A375 (cell line): ENCODE measurements at places on chromosomes 2 and 18. TPM values are rescaled to one million over a fixed set of nuclear protein-coding genes. Genes with fewer than 3 reads are reported as not detected.

The NEB gene
- total RNA-seq = 0.40 and 1.1 TPM in 2 replicates

The ASTL gene
- not detected in 2 replicates for total RNA-seq

The SLC40A1 gene
- 0.42 TPM in 1 of 2 replicates, not detected in the other for total RNA-seq

The AP1S3 gene
- total RNA-seq = 1.9 and 3.7 TPM in 2 replicates

The CIB4 gene
- not detected in 2 replicates for total RNA-seq

The MEP1B gene
- total RNA-seq = not detected in 2 replicates

The POTEE gene
- 32.4 and 36.1 TPM in 2 replicates for total RNA-seq

The PNPT1 gene
- 33.1 and 33.9 TPM in 2 replicates for total RNA-seq

The CDKL4 gene
- 0.19 TPM in 1 of 2 replicates, not detected in the other for total RNA-seq

The CGREF1 gene
- total RNA-seq = 19.0 and 23.2 TPM in 2 replicates

The THSD7B gene
- 0.16 and 0.19 TPM in 2 replicates for total RNA-seq

The ACTR2 gene
- total RNA-seq = 41.8 and 46.2 TPM in 2 replicates

The TMEM169 gene
- total RNA-seq = 0.88 and 2.6 TPM in 2 replicates

The IL1F10 gene
- not detected in 2 replicates for total RNA-seq

The LAMA3 gene
- total RNA-seq = 0.98 and 1.1 TPM in 2 replicates

The HOXD10 gene
- 0.80 and 1.9 TPM in 2 replicates for total RNA-seq

The ABCB11 gene
- total RNA-seq = not detected in 2 replicates

The ELMOD3 gene
- total RNA-seq = 7.8 and 11.9 TPM in 2 replicates

The ALPP gene
- 0.13 and 0.26 TPM in 2 replicates for total RNA-seq

The ITPRID2 gene
- total RNA-seq = 174 and 216 TPM in 2 replicates

The CSRNP3 gene
- 0.15 and 3.9 TPM in 2 replicates for total RNA-seq

The EMX1 gene
- total RNA-seq = not detected in 2 replicates

The NXPH2 gene
- 0.42 TPM in 1 of 2 replicates, not detected in the other for total RNA-seq

The KCNJ3 gene
- 0.04 TPM in 1 of 2 replicates, not detected in the other for total RNA-seq

The CFAP65 gene
- 0.08 TPM in 1 of 2 replicates, not detected in the other for total RNA-seq

The NMUR1 gene
- not detected in 2 replicates for total RNA-seq

The DLX1 gene
- 10.2 and 11.1 TPM in 2 replicates for total RNA-seq

The TYW5 gene
- 5.6 and 5.9 TPM in 2 replicates for total RNA-seq

The CRYGB gene
- total RNA-seq = not detected in 2 replicates

The SPHKAP gene
- not detected in 2 replicates for total RNA-seq

The ABCG8 gene
- not detected in 2 replicates for total RNA-seq

The RGPD5 gene
- total RNA-seq = 9.3 and 10.8 TPM in 2 replicates

The HNMT gene
- 24.3 and 24.7 TPM in 2 replicates for total RNA-seq

The DTNA gene
- total RNA-seq = 4.6 and 6.9 TPM in 2 replicates

The PDE1A gene
- total RNA-seq = 0.11 TPM in 1 of 2 replicates, not detected in the other

The RNF125 gene
- total RNA-seq = 8.8 and 11.3 TPM in 2 replicates

The ANKRD29 gene
- total RNA-seq = 5.9 and 10.1 TPM in 2 replicates

The VRK2 gene
- total RNA-seq = 19.0 and 23.6 TPM in 2 replicates

The ATOH8 gene
- 7.6 and 10.0 TPM in 2 replicates for total RNA-seq

The SLC5A7 gene
- 0.05 TPM in 1 of 2 replicates, not detected in the other for total RNA-seq

The GRP gene
- not detected in 2 replicates for total RNA-seq

The BBS5 gene
- total RNA-seq = 1.9 and 2.3 TPM in 2 replicates

The RAB11FIP5 gene
- total RNA-seq = 14.5 and 14.9 TPM in 2 replicates

The COL4A4 gene
- 0.05 and 0.11 TPM in 2 replicates for total RNA-seq

The KRTCAP3 gene
- 0.60 TPM in 1 of 2 replicates, not detected in the other for total RNA-seq

The XIRP2 gene
- total RNA-seq = 0.08 TPM in 1 of 2 replicates, not detected in the other

The ARHGAP25 gene
- 0.53 and 0.91 TPM in 2 replicates for total RNA-seq
